CD8-positive, alpha-beta memory T cell (primary cell): ENCODE measurements at places on chromosomes 12 and 14.

DNA sequence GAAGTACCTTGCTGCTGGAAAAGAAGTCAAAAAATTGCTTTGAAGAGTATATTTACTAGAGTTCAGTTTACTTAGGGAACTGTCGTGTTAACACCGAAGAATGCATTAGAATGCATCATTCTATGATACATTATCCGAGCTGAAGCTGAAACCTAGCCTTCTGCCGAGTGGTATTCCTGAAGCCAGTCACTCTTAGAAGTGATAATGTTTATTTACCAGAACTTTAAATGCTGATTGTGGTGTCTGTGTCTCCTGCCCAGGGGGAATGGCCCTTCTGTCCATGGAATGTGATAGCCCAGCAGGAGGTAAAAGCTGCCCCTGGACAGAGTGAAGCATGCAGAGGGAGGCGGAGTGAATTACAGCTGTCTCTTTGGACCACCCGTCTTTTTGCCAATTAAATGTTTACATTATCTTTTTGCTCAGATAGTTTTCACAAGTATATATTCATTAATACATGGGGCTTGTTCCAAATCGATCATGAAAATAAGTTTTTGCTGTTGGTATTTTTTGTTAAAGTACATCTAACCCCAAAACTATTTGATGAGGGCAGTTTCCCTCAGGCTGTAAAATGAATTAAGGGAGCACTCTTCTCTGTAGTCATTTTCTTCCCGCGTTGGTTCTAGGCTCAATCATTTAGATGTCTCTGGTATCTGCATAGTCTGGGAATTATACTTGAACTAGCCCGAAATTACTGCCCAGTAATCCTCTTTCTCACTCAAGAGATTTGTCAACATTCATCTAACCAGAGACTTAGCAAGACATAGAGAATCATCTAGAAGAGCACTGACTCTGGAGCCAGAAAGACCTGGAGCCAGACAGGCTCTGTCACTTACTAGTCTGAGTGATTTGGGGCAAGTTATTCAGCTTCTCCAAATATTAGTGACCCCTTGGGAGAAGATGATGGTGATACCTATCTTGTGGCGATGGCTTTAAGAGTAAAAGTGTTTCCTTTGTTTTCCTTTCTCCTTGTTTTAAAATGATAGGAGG is 147.6 kb downstream of the CRADD start:
- DNase-seq, result no peak

DNA sequence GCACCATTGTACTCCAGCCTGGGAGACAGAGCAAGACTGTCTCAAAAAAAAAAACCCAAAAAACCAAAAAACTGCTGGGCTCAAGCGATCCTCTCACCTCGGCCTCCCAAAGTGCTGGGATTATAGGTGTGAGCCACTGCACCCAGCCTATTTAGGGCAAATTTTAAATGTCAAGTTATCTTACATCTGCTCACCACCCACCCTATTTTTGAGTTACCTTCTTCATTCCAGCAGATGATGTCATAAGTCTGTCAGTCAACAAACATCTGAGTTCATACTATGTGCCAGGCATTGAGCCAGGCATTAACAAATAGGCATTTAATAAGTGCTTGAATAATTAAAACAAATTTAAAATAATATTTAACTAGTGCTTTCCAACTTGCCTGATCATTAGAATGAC is 21.5 kb downstream of the BATF start:
- DNase-seq, result no peak

DNA sequence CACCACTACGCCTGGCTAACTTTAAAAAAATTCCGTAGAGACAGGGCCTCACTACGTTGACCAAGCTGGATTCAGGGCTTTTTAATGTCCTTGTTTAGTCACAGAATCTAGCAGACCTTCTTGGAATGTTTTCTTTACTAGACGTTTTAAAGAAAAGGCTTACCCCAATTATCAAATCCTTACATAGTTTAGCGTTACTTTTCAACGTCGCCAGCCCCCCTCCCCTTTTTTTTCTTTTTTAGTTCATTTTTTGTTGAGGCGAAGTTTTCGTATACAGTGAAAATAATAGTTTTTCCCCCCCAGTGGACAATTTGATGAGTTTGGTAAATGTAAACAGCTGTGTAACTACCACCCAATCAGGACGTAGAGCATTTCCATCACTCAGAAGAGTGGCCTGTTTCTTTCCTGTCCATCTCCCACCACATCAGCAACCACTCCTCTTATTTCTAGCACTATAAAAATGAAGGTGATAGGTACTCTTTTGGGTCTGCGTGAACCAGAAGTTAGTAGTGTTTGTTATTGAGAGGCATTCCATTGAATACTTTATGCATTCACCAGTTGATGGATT is 753 bp upstream of the DLGAP5 start:
- DNase-seq, result no peak

DNA sequence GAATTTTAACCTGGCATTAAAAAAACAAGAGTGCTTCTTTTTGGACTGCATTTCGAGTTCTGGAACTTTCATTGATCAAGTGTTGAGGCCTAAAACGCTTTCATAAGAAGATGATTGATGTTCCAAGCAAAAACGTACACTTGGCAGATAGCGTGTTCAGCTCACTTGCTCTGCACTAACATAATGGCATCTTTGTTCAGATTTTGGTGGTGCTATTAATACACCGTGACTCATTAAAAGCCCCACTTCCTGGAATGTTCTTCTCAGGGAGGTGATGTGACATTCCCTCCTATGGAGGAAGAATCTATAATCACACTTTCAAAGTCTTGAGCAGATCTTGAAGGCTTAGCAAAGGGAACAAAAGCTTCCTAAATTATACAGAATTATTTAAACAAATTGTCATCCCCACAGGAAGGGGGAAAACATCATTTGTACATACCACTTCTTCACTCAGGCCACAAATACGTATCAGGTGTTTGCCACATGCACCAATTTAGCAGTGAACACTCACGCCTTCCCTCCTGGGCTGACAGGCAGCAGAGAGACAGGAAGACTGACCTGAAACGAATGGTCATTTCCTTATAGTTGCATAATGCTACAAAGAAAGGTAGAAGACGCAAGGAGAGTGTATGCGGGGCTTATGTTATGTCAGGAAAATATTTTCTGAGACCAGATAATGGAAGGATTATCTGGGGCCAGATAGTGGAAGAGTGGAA is 15.4 kb downstream of the HSP90AA1 start:
- no peak for DNase-seq
